ENCODE measurements at places on chromosomes 3 and 15. TPM values are rescaled to one million over a fixed set of nuclear protein-coding genes. Genes with fewer than 3 reads are reported as not detected.

PDHB gene
- 66.6 TPM for total RNA-seq

ABHD10 gene
- total RNA-seq = 30.3 TPM

CRBN gene
- total RNA-seq = 18.7 TPM

LEKR1 gene
- not detected for total RNA-seq

RHOV gene
- total RNA-seq = 4.2 TPM

HYKK gene
- 19.8 TPM for total RNA-seq

All from Panc1 (cell line).